Psoas muscle (tissue), 8 donors: ENCODE measurements at places on chromosomes 7 and 10. TPM values are rescaled to one million over a fixed set of nuclear protein-coding genes. Genes with fewer than 3 reads are reported as not detected.

GRCh38 chr7:151795168-151795811, 81.6 kb downstream of the PRKAG2 start:
- DNase-seq = peak; percentile 57

DNA sequence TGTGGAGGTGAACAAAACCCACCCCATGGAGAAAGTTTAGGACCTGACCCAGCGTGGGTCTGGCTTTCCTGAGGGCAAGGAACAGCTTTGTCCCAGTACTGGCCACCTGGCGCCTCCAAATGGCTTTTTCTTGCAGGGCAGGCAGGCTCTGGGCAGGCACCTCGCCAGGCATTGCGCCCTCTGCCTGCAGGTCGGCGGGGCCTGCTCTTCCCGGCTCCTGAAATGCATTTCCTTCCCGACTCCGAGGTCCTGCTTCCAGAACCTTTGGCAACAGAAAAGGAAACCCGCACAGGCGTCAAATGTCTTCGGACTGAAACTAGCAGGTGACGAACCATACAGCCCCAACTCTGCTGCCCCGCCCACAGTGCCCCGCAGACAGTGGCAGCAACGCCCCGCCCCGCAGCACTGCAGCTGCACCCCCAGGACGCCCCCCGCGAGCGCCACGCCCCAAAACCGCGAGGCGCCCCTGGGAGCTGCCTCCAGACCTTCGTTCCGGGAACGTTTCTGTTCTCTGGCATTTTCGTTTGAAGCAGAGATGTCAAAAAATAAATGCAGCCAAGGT, 65.5 kb downstream of the C10orf143 start:
- no peak for DNase-seq

- no peak for DNase-seq
Observed at GRCh38 chr7:117205873-117206272, 117.0 kb downstream of the WNT2 start.

ARHGAP22 gene
- total RNA-seq = 1.3 TPM
